T-cell (primary cell): ENCODE measurements at places on chromosomes 2 and 18.

DNA sequence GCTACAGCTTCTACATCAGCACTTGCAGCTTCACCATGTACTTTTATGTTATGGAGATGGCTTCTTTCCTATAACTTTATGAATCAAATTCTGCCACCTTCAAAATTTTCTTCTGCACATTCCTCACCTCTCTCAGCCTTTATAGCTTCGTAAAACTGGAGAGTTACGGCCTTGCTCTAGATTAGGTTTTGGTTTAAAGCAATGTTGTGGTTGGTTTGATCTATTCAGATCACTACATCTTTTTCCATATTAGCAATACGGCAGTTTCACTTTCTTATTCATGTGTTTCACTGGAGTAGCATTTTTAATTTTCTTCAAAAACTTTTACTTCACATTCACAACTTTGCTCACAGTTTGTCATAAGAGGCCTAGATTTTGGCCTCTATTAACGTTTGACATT, 242.9 kb upstream of the GYPC start:
- no peak overlapping the region for H3K27ac ChIP-seq
- no peaks in the 10 kb centered on the region for H3K36me3 ChIP-seq
- no peak for DNase-seq
- H3K27me3 ChIP-seq: no peaks in the 10 kb centered on the region
- no peak overlapping the region for H3K4me3 ChIP-seq

DNA sequence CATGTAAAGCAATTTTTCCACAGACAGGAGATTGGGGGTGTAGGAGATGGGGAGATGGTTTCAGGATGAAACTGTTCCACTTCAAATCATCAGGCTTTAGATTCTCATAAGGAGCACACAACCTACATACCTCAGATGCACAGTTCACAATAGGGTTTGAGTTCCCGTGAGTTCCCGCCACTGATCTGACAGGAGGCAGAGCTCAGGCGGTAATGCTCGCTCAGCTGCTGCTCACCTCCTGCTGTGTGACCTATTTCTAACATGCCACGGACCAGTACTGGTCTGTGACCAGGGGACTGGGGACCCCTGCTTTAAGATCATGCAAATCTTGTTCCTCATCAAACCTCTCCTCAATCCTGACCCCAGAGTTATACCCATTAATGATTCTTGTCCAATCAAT, 70.1 kb downstream of the RPE start:
- H3K27ac ChIP-seq: no peak overlapping the region
- H3K4me1 ChIP-seq: no peaks in the 10 kb centered on the region
- no peak for DNase-seq

- no peaks in the 10 kb centered on the region for H3K4me1 ChIP-seq
- H3K27me3 ChIP-seq: peaks cover 8% of the 10 kb centered on the region
- H3K36me3 ChIP-seq: no peaks in the 10 kb centered on the region
Observed at GRCh38 chr2:217273162-217273561, 413.3 kb upstream of the TNP1 start.

DNA sequence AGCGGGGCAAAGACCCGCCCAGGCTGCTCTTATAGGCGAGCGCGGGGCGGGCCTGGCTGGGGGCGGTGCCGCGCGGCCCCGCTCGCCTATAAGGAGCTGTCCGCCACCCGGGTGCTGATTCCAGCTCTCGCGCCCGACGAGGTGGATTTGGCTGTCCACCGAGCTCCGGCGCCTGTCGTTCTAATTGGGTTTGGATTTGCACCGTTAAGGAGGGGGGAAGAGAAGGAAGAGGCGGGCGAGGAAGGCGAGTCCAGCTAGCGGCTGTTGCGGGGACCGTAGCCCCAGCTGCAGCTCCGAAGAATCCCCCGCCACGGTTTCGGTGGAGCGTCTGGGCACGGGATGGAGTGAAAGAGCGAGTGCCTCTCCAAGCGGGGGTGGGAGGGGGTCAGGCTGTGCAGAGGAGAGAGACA, at the start of gene CNTNAP5:
TSS of gene CNTNAP5 (plus strand) at position 117 of the 410 bp plus-strand sequence. CDS start 364 bp downstream, outside the sequence.
- H3K36me3 ChIP-seq: no peaks in the 10 kb centered on the region
- H3K27ac ChIP-seq: no peak within 1 kb of the TSS
- peaks cover 15% of the 10 kb centered on the region for H3K27me3 ChIP-seq
- H3K4me1 ChIP-seq: no peaks in the 10 kb centered on the region

GRCh38 chr2:66693076-66693965, 258.4 kb downstream of the MEIS1 start:
- no peak overlapping the region for H3K4me3 ChIP-seq
- no peaks in the 10 kb centered on the region for H3K4me1 ChIP-seq
- H3K27me3 ChIP-seq: no peaks in the 10 kb centered on the region
- no peak overlapping the region for H3K27ac ChIP-seq
- no peaks in the 10 kb centered on the region for H3K36me3 ChIP-seq

- no peak overlapping the region for H3K4me3 ChIP-seq
- H3K27ac ChIP-seq: no peak overlapping the region
- DNase-seq: no peak
- H3K36me3 ChIP-seq: no peaks in the 10 kb centered on the region
Observed at GRCh38 chr18:32349728-32350395, 120.8 kb downstream of the GAREM1 start.

DNA sequence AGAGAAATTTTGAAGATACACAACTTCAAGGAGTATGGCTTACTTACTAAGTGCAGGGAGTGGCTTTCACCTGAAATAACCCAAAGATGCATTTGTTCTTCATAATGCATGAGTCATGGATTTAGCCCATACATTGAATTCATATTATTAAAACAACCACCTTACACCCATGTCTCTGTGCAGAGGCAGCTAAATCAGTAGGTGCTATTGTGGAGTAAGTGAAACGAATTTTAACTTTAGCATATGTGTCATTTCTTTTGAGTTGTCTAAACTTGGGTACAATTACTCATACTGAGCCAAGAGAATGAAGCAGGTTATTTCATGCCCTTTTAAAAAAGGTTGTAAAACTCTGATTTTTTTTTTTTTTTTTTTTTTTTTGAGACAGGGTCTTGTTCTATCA, 11.0 kb upstream of the ANKRD29 start:
- no peak for DNase-seq
- H3K36me3 ChIP-seq: no peaks in the 10 kb centered on the region
- H3K4me1 ChIP-seq: no peaks in the 10 kb centered on the region

DNA sequence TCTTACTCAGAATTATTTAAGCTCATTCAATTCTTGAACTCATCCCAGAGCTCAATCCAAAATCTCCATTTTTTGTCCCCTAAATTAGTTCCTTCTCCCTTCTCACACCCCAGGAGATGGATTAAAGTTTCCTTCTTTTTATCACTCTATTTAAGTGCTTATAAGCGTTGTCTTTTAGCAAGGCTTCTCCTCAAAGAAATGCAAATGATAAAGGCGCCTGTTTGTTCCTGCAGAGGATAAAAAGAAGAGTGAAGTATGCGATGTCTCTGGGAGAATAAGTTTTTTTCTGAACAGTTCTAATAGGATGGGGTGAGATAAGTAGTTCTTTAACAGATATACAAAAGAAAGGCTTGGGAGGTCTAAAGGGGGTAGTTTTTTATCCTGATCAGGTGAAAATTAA, 303.3 kb downstream of the CNTNAP5 start:
- H3K4me3 ChIP-seq: no peak overlapping the region
- H3K27me3 ChIP-seq: no peaks in the 10 kb centered on the region
- H3K27ac ChIP-seq: no peak overlapping the region
- DNase-seq: no peak
- H3K4me1 ChIP-seq: no peaks in the 10 kb centered on the region
- no peaks in the 10 kb centered on the region for H3K36me3 ChIP-seq

GRCh38 chr2:107461301-107461700, 365.4 kb upstream of the RGPD4 start:
- no peaks in the 10 kb centered on the region for H3K27me3 ChIP-seq
- H3K27ac ChIP-seq: no peak overlapping the region
- no peaks in the 10 kb centered on the region for H3K4me1 ChIP-seq
- DNase-seq: no peak

DNA sequence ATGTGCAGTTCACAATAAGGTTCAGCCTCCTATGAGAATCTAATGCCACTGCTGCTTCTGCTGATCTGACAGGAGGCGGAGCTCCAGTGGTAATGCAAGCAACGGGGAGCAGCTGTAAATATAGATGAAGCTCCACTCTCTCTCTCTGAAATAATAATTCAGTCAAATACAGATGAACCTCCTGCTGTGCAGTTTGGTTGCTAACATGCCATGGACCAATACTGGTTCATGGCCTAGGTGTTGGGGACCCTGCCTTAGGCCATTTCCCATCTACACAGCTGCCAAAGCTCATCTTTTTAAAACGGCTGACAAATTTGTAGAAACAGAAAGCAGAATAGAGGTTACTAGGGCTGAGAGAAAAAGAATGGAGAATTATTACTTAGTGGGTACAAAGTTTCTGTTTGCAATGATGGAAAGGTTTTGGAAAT, 10.7 kb upstream of the HNRNPA3 start:
- no peaks in the 10 kb centered on the region for H3K36me3 ChIP-seq
- DNase-seq: no peak
- no peaks in the 10 kb centered on the region for H3K27me3 ChIP-seq
- H3K4me3 ChIP-seq: no peak overlapping the region
- no peak overlapping the region for H3K27ac ChIP-seq

DNA sequence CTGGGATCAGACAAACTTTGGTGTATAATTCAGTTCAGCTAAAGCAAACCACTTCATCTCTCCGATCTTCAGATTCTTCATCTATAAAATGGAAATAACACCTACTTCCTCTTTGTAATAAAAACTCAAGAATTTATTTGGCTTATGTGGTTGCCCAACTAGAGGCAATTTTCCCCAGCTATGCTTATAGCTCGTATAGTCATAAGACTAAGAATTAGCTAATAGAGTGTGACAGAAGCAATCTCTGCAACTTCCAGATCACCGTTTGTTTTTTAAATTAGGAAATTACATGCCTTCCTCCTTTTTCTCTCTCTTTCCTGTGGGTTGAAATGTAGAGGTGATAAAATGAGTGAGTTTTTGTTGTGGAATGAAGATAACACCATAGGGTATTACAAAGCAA, 35.3 kb upstream of the KCNF1 start:
- H3K27me3 ChIP-seq: no peaks in the 10 kb centered on the region
- H3K27ac ChIP-seq: no peak overlapping the region
- no peaks in the 10 kb centered on the region for H3K36me3 ChIP-seq
- DNase-seq: no peak

- H3K27me3 ChIP-seq: no peaks in the 10 kb centered on the region
- no peak for DNase-seq
- no peak overlapping the region for H3K27ac ChIP-seq
- H3K36me3 ChIP-seq: no peaks in the 10 kb centered on the region
Observed at GRCh38 chr2:3076848-3077642, 300.6 kb downstream of the EIPR1 start.

DNA sequence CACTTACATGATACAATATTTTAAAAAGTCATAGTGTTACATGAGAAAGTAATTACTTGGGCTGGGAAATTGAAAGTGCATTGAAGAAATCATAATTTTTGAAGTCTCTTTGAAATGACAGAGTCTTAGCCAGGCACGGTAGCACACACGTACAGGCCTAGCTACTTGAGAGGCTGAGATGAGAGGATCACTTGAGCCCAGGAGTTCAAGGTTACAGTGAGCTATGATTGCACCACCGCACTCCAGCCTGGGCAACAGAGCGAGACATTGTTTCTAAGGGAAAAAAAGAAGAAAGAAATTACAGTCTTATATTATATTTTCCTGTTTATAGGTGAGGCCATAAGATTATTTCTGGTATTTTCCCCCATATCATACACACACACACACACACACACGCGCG, 9.2 kb upstream of the IAH1 start:
- DNase-seq: no peak
- H3K4me1 ChIP-seq: no peaks in the 10 kb centered on the region
- H3K27me3 ChIP-seq: no peaks in the 10 kb centered on the region
- no peak overlapping the region for H3K27ac ChIP-seq

DNA sequence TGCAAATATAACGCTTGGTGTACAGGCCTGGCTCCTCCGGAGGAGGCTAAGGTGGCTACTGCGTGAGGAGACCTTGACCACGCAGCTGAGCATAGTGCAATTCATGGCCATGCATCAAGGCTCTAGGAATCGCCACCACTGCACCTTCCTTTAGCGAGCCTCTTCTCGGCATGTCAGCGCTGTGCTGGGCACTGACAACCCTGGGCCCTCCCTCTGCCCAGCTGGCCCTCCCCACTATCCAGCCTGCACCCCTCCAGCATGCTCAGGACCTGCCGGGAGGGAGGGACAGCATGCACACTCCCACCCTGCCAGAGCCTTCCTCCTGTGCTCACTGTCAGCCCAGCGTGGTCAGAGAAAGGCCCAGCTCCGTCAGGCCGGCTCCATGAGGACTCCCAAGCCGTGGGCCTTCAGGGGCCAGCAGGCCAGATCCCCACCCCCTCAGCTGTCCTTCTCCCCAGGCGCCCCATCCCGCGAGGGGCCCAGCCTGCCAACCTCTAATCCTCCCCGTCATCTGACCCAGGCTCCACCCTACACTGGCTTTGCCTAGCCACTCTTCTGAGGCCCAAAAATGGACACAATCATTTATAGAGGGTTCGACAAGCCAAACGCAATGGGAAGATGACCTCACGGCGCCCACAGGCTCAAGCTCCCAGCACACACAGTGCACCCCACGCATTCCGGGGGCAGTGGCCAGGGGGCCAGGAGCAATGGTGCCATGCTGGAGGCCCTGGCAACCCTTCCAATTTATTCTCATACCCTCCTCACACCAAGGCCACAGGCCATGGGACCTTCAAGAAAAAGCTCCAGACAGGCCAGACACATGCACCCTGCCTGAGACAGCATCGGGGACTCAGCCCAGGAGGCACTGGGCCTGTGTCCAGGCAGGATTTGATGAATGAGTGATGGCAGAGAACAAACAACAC, 3.5 kb downstream of the BIN1 start:
- H3K4me1 ChIP-seq: peaks cover 3% of the 10 kb centered on the region
- no peak overlapping the region for H3K27ac ChIP-seq
- H3K36me3 ChIP-seq: no peaks in the 10 kb centered on the region

GRCh38 chr18:25261768-25262167, 90.2 kb downstream of the ZNF521 start:
- H3K27ac ChIP-seq: no peak overlapping the region
- no peaks in the 10 kb centered on the region for H3K36me3 ChIP-seq

DNA sequence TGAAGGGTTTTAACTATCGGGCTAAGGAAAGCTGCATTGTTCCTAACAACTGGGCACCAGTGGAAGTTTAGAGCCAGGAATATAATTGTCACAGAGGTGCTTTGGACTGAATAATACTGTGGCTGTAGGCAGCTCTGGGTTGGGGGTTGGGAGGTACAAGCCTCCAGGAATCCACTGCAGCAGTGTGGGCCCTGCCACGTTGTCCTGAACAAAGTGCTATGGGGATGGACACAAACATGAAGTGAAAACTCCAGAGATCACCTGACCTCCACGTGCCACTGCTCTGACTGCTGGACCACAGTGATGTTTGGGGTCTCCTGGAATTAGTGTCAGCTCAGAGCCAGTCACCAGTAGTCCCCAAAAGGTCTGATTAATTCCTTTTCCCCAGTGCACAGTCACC, 110.9 kb downstream of the BCL2 start:
- H3K36me3 ChIP-seq: no peaks in the 10 kb centered on the region
- H3K27me3 ChIP-seq: no peaks in the 10 kb centered on the region
- H3K4me1 ChIP-seq: peaks cover 60% of the 10 kb centered on the region
- no peak for DNase-seq
- H3K27ac ChIP-seq: no peak overlapping the region

GRCh38 chr18:55651236-55651635, 63.2 kb upstream of the TCF4 start:
- no peaks in the 10 kb centered on the region for H3K4me1 ChIP-seq
- no peak overlapping the region for H3K27ac ChIP-seq
- DNase-seq: no peak
- no peak overlapping the region for H3K4me3 ChIP-seq
